ENCODE measurements at places on chromosomes 5 and 9. TPM values are rescaled to one million over a fixed set of nuclear protein-coding genes. Genes with fewer than 3 reads are reported as not detected.

DNA sequence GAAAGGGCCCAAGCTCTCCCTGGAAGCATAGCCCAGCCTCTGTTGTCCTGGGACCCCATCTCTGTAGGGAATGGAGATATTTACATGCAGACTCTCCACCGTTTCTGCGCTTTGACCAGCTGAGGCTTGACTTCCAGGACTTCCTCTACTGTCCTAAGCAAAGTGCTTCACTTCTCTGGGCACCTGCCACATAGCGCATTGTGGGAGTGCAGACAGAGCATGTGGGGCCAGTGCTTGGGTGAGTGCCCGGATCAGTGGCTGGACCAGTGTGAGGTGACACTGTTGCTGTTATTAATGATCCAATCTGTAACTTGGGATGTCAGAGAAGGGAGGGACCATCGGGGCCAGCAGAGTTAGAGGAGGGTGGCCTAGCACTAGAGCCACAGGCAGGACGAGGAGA, 10.5 kb downstream of the CXCL14 start:
- DNase-seq, result no peak

LMBRD2 gene
- 5.8 TPM for total RNA-seq

DNA sequence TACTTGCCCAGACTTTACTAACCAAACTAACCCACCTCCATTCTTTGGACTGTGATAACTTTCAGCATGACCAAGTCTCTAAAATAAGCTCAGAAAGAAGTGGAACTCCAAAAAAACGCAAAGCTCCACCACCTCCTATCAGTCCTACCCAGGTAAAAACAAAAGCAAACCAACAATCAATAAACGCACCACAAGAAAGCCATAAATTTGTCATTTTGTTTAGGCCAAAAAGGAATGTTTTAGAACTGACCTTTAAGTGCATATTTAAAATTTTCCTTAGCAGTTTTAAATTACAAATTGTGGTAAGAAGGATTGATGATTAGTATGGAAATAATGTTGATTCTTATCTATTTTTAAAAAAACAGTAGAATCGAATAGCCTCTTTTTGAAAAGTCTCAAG, 25.5 kb upstream of the TTC23L start:
- DNase-seq, result no peak

C9orf153 gene
- 0.38 TPM for total RNA-seq

EXD3 gene
- 12.2 TPM for total RNA-seq

DNA sequence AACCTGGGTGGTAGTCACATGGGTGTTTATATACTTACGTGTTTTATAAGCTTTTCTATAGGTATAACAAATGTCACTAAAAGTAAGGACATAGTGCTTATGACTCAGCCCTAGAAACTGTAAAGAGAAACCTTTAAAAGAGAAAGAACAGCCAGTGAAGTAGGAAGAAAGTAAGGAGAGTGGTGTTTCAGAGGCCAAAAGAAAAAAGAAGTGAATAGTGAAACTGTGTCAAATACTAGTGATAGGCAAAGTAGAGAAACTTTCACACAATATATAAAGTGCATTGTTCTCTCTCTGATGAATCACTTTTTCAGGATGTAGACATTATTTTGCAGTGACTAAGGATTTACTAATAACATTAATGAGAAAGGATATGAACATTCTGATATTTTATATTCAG, 74.2 kb upstream of the SUSD1 start:
- DNase-seq, result peak; percentile 29

DNA sequence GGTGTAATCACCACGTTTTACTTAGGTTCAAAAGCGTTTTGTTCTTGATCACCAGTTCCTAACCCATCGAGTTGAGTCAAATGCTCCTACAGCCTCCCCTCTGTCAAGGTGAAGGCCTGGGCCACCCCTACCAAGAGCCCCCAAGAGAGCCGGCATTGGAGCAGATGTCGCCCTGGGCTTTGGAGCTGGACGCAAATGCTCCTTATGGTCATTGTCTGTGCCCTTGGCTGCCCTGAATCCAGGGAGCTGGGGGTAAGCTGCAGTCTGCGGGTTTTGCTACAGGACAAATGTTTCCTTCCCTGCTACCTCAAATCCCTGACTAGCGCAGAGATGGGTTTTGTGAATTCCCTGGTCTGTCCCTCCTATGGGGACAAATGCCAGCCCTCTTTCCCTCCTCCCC, 4.9 kb downstream of the RNF183 start:
- DNase-seq, result no peak

DNA sequence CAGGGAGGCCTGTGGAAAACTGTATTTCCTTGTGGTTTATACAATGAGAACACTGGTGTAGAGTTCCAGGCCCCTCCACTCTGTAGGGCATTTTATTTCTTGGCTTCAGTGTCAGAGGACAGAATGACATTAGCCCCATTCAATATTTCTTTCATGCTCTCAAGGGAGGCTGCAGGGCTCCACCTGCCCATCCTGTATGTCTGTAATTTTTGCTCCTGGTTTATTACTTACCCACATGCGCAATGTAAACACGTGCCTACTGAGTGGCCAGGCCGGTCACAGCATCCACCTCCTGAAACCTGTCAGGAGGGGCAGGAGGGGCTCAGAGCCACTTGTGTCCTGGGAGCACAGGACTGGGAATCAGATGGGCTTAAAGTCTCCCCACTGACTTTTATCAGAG, 82.4 kb downstream of the GADD45G start:
- DNase-seq, result no peak

RORB gene
- total RNA-seq, result not detected

DNA sequence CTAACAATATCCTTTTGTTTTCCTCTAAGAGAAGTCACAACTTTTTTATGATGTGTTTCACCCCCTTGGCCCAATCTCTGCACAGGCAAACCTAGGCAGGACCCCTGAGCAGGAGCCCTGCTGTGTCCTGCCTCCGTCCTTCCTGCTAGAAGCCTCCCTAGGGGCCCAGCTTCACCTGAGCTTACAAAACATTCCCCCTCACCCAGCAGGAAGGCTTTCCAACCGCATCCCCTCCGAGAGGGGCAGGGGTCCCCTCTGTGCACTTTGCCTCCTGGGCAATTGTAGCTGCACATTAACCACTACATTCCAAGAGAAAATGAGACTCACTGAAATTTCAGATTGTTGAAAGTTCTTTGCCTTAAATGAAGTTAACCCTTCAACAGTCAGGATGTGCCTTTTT, 176.2 kb downstream of the IRX2 start:
- DNase-seq, result no peak

GRCh38 chr5:115946655-115947054, 15.6 kb upstream of the LVRN start:
- DNase-seq, result no peak

DNA sequence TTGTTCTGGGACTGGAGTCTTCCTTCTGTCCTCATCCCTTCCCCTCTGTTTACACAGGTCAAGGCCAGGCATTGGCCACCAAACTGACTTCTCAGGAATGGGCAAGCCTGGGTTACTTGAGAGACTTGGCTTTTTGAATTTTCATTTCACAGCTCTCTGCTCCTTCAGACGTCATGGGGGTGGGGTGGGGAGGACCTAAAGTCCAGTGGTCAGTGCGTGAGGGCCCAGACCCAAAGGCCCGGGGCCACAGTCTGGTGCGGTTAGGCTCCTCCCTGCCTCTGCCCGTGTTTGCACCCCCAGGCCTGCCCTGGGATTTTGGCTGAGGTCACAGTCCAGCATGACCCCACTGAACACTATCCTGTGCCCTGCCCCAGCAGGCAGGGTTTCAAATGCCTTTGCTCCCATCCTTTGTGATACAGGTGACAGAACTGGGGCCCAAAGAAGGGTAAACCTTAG, 4.1 kb upstream of the CXXC5 start:
- DNase-seq, result no peak

SLCO6A1 gene
- total RNA-seq, result not detected

GRCh38 chr9:15192856-15193255, 114.2 kb downstream of the TTC39B start:
- DNase-seq, result no peak

DNA sequence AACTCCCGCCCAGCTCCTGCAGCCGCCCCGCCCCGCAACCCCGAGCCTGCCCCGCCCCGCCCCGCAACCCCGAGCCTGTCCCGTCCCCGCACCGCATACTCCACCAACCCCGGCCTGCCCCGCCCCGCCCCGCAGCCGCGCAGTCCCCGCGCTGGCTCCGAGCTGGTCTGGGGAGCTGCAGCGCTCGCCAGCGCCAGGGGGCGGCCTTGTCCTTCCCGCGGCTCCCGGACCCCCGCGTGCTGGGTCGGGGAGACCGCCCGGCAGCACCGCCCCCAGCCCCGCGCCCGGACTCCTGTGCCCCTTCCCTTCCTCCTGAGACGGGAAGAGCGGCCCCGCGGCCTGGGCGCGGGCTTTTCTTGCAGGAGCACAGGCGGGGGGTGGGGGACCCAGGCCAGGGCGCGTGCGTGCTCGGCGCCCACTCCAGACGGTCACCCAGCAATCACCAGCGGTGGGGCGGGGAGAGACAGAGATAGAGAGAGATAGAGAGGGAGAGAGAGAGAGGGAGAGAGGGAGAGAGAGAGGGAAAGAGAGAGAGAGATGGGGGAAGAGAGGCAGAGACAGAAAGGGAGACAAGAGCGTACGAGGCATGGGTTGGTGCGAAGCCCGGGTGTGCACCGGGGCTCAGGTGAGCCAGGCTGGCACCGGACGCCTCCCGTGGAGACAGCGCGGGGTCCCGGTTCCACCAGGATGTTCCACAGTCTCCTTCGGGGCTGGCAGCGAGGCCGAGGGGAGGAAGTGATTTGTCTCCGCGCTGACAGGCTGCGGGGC, 14.7 kb upstream of the TMEM250 start:
- DNase-seq, result peak; percentile 45

DDX31 gene
- total RNA-seq, result 10.1 TPM

HSPB3 gene
- total RNA-seq, result not detected

DNA sequence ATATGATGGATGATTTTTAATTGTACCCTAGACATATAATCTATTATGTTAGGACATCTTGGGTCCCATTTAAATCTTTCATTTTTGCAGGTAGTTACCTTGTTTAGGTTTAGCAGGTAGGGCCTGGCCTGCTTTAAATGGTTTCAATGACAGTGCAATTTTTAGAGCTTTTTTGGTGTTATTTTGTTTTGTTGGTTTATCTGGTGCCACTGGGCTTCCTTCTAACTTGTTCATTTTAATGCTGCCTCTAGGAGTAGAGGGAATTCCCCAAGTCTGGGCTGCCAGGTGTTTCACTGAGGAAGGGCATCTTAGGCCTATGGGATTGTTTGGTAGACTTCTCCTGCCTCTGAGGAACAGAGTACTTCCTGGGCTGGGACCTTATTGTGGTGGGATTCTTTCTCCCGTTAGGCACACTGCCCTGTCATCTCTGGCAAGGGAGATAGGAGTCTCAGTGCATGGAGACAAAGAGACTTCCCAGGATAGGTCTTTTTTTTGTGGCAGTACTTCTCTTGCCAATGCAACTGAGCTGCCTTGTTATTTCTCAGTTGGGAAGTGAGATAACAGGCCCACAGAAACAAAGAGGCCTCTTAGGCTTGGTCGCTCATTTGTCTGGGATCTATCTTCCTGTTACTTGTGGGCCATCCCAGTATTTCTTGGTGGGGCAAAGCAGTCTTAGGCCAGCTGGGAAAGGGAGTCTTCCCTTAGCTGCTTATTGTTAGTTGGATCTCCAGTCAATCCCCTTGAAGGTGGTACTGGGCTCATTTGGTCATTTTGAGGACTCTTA, 282.9 kb downstream of the FER start:
- DNase-seq, result no peak

C5orf52 gene
- total RNA-seq, result not detected

CDC14B gene
- 8.7 TPM for total RNA-seq

DNA sequence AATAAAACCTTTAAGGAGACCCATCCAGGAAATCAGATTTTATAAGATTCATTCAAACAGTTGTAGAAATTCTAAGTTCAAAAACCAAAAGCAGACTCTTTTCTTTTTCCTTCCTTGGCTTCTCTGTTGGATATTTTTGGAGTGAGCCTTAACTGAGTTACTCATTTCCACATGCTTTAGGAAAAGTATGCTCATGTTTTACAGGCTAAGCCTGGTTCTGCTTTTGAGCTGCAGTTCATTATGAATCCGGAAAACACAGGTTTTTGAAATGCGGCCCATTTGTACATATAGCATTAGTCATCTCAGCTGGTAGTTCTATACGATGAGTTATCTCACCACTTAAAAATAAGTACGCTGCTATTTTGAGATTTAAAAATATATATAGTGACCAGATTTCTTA, 156.6 kb upstream of the DMRT1 start:
- DNase-seq, result peak; percentile 47

TMC1 gene
- 0.25 TPM for total RNA-seq

- no peak for DNase-seq
Observed at GRCh38 chr9:18568973-18569372, 95.0 kb downstream of the ADAMTSL1 start.

GRCh38 chr5:61256474-61256873, 75.6 kb upstream of the ZSWIM6 start:
- peak; percentile 24 for DNase-seq

PDE8B gene
- under 0.01 TPM for total RNA-seq

DNA sequence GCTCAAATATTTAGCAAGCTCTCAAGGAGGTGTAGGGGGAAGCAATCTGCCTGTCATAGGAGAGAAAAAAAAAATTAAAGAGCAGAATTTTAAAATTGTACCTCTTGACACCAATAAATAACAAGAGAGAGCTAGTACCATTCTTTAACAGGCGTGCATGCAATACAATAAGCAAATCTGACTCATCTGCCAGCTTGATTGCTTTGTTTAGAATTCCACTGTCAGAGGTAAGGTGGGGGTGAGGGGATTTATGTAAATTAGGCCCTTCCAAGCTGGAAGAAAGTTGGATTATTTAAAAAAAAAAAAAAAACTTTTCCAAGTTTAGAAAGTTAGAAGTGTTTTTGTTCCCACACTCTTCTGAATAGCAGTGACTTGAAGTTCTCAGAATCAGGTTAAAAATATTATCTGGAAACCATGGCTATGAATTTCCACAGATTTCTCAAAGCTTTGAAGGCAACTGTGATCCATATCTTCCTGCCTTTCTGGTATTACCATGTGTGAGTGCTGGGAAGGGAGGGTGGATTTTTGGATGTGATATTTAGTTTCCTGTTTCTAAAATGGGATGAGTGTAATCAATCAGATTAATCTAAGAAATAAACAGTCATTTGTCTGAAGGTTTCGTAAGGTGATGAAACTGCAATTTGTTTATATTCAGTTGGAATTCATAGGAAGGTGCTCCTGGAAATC, 477.5 kb downstream of the TLE4 start:
- DNase-seq, result no peak

GRCh38 chr5:125357660-125358059, 611.2 kb upstream of the ZNF608 start:
- DNase-seq, result no peak

- DNase-seq, result no peak
Observed at GRCh38 chr5:109335114-109335513, 74.7 kb downstream of the PJA2 start.

OR13J1 gene
- total RNA-seq, result not detected

GRCh38 chr5:167412556-167412955, 878.9 kb upstream of the WWC1 start:
- no peak for DNase-seq

DNA sequence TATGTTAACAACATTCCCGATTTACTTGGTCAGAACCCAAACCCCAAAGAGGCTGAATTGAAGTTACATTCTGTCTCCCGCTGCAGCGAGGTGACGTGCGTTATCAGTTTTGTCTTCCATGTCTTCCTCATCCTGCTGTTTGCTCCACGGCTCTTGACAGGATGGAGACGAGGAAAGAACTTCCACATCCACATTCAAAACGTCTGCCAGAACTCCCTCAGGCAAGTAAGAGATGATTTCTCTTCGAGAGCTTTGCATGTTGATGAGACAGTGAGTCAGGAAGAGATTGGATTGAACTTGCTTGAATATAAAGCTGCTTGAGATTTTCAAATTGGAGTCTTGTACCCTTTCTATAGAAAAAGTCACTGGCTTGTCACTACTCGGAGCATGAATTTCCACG, 242.6 kb downstream of the AUH start:
- no peak for DNase-seq

TEK gene
- 147 TPM for total RNA-seq

- DNase-seq, result no peak
Observed at GRCh38 chr9:136857166-136857565, 5.0 kb downstream of the MAMDC4 start.
